ENCODE measurements at places on chromosomes 11 and 22. TPM values are rescaled to one million over a fixed set of nuclear protein-coding genes. Genes with fewer than 3 reads are reported as not detected.

Gene GPHA2
- total RNA-seq = 0.36 TPM

Gene TENM4
- 25.6 TPM for total RNA-seq

Gene OR52I2
- total RNA-seq = 0.28 TPM

Gene PICALM
- total RNA-seq = 210 TPM

Gene STARD10
- total RNA-seq = 17.3 TPM

Gene ILK
- 99.0 TPM for total RNA-seq

Gene CWF19L2
- 16.5 TPM for total RNA-seq

Gene MAPK8IP1
- 9.1 TPM for total RNA-seq

Gene TNNI2
- not detected for total RNA-seq

Gene OR2AG1
- 1.7 TPM for total RNA-seq

Gene CCDC15
- total RNA-seq = 2.5 TPM

Gene MRGPRX4
- 1.1 TPM for total RNA-seq

Gene TREH
- 0.37 TPM for total RNA-seq

Gene PHETA2
- 17.4 TPM for total RNA-seq

Gene B3GAT1
- total RNA-seq = 0.18 TPM

Gene HEPHL1
- not detected for total RNA-seq

Gene TRIOBP
- 16.7 TPM for total RNA-seq

Gene APOBEC3B
- total RNA-seq = 0.32 TPM

Gene THY1
- total RNA-seq = 24.4 TPM

Gene NPAS4
- total RNA-seq = 7.4 TPM
